ENCODE measurements at places on chromosomes 7 and 10. TPM values are rescaled to one million over a fixed set of nuclear protein-coding genes. Genes with fewer than 3 reads are reported as not detected.

The CDHR1 gene
- polyA plus RNA-seq, result 0.29 TPM

The PLPP4 gene
- not detected for polyA plus RNA-seq

GRCh38 chr7:133535308-133535707, 282.4 kb downstream of the EXOC4 start:
- DNase-seq, result no peak

The AKR1C8 gene
- not detected for polyA plus RNA-seq

The FGL2 gene
- 6.0 TPM for polyA plus RNA-seq

The ZNF117 gene
- polyA plus RNA-seq, result 64.0 TPM

- DNase-seq, result no peak
These were observed 228.0 kb upstream of the MAGI2 start for GRCh38 chr7:79681454-79681853.

- DNase-seq, result no peak
These were observed 153.9 kb downstream of the SNX13 start for GRCh38 chr7:17786314-17786852.

The CDNF gene
- 3.0 TPM for polyA plus RNA-seq

The BTRC gene
- 27.4 TPM for polyA plus RNA-seq

The ACBD7 gene
- 5.8 TPM for polyA plus RNA-seq

GRCh38 chr7:24245362-24245761, 38.6 kb upstream of the NPY start:
- no peak for DNase-seq

DNA sequence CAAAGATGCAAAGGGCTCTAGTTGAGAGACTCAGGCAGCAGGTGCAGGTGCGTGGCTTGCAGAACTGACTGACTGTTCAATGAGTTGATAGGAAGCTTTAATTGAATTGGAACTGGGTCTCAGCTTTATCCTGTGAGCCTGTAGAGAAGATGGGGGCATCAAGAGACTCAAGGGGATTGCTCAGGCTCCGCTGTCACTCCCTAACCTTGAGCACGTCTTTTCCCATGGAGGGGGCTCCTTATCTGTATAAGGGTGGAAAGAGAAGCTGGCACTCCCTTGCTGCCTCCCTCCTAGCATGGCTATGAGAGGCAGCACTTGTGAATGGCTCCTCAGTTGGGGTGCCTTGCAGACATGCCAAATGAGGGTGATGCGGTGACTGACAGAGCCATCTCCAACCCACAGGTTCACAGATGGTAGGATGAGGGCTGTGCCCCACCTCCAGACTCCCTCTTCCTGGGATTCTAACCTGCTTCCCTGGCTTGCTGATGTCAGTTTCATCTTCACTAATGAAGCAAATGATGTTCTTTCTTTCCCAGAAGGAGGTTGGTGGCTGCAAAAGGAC, 12.4 kb upstream of the PLEKHA1 start:
- no peak for DNase-seq

GRCh38 chr10:54470324-54470631, 330.8 kb downstream of the PCDH15 start:
- DNase-seq, result no peak

DNA sequence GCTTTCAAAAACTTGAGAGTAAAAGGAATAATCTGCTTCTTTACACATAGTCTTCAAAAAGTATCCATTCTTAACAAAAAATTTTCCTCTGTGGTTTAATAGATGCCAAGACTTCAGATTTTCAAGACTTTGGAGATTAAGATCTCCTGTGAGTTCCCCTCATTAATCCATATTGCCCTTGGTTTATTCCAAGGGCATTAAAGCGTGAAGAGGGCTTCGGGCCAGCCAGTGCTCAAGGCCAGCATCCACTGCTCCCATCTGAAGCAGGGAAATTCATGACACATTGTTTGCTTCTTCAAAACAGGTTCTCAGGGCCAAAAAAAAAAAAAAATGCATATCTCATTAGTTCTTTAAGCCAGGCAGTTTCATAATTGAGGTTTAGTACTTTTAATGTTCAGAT, 137.3 kb upstream of the RHOBTB1 start:
- DNase-seq, result no peak

DNA sequence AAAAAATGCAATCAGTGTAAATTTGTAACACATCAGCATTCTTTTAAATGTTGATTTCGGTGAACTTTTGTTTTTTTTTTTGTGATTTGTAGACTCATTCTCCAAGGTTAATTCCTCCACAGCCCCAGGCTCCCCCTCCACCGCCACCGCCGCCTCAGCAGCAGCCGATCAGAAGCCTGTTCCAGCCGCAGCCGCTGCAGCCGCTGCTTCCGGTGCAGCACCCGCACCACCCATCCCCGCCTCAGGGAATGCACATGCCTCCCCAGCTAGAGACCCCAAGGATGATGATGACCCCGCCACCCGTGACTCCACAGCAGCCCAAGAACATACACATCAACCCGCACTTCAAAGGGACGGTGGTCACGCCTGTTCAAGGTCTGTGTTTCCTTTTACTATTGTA, 66.6 kb downstream of the RBM33 start:
- DNase-seq, result no peak

DNA sequence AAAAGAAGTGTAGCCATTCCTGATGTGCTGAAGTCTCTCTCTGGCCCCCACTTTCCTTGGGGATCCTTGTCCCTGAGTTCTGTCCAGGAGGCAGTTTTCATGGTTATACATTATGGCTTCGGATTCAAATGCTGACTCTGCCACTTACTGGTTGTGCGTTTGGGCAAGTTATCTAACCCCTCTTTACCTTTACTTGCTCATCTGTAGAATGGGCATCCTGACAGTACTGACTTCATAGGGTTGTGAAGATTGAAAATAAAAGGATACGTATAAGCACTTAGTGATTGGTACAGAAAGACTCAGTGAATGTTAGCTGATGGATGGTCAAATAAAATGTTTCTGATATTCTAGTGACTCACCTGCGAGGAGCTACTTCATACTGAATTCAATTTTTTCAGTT, 65.1 kb downstream of the TACR2 start:
- DNase-seq, result no peak

- DNase-seq, result no peak
These were observed 25.7 kb downstream of the C10orf71 start for GRCh38 chr10:49324711-49325110.

- peak; percentile 23 for DNase-seq
These were observed 58.9 kb downstream of the FRMPD2 start for GRCh38 chr10:48215486-48216203.

DNA sequence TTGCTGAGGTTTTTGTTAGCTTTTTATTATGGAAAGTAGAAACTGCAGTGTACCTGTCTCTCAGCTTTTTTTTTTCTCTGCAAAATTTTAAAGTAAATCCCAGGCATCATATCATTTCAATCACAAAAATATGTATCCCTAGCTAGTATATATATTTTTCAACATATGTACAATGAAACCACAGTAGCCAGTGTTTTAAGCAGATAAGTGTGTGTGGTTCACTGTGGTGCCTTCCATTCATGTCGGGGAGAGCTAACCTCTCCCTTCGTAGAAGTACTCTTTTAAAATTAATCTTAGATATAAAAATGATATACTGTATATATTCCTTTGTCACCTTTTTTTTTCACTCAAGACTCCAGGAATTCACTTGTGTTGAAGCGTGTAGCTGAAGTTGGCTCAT, 22.7 kb downstream of the CUL1 start:
- no peak for DNase-seq

DNA sequence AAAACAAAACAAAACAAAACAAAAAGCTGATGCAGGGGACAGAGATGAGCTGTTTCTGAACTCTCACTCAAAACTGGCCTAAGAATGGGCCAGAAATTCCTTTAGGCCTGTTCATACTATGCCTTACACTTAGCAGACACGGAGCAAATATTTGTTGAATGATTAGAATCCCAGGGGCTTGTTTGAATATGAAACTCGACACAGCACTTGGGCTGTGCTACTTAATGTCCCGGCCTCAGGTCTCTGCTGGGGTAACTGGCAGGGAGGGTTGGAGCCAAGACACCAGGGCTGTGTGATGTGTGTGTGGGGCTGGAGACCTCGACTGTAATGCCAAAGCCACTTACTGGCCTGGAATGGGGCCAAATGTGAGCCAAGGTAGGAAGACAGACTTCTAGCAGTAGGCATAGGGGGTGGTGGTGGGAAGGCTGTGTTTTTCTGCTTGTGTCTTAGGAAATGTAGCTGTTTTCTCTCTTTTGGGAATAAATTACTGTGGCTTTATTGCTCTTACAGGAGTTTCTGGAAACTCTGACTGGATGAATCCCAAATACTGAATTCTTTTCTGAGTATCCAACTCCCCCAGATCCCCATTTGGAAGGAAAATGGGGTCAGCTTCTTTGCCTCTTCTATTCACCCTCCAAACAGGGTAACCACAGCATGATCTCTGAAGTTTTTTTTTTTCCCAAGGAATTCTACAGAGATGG, 66.7 kb downstream of the EMX2 start:
- peak; percentile 26 for DNase-seq

DNA sequence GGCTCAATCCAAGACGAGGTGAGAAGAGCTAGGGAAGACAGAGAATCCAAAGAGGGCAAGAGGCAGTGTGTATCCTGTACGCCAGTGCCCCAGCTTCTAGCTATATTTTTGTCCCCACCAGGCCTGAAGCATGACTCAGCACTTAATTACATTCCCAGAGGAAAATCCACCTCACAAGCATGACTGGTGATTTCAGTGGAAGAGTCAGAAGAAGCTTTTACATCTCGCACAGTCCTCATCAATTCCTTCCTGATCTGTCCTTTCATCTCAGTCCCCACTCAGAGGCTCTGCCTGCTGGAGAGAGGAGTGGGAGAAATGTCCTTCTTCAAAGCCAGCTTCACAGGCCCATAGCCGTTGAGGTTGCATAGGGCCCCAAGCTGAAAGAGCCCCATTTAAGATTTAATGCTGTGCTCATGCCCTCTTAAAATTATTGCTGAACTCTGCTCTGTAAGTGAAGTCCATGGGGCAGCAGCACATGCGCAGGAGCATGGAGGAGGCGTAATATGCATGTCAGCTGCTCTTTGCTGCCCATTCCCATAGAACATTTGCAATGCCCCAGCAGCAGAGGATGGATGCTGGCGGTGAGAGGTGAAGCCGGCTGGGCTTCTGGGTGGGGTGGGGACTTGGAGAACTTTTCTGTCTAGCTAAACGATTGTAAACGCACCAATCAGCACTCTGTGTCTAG, 39.0 kb upstream of the AOAH start:
- DNase-seq, result no peak

The CTBP2 gene
- 84.9 TPM for polyA plus RNA-seq

DNA sequence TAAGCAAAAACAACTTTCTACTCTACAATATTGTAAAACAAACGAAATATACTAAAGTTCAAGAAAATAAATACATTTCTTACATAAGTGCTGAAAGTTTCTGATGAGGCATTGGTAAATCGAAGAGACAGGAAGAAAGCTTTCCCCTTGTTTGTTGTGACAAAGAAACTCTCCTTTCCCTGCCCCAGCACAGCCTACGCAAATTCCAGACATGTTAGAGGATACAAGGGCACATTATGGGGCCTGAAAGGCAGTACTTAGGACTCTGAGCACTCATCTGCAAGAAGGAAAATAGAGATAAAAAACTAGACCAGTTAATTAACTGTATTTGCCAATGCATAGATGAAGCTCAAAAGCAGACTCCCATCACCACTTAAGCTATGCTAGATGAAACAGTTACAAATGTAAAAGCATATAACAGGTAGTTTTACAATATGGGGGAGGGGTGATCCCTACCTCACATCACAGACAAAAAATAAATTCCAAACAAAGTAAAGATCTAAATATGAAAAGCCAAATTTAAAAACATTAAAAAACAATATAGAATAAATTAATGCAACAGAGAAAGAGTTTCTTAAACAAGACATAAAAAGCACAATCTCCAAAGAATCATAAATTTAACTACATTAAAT, 21.8 kb downstream of the ARHGAP19 start:
- DNase-seq, result no peak

- DNase-seq, result no peak
These were observed 199.5 kb upstream of the PPP2R2D start for GRCh38 chr10:131701131-131701947.

DNA sequence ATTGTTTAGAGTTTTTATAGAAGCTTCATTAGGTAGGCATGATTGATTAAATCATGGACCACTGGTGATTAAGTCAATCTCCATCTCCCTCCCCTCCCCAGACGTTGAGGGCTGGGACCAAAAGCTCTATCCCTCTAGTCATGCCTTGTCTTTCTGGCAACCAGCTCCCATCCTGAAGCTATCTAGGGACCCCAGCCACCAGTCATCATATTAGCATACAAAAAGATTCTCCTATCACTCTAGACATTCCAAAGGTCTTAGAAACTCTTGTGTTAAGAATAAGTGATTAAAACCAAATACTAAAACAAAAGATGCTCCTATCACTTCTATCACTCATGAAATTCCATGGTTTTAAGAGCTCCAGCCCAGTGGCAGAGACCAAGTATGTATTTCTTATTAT, 178.2 kb downstream of the RAPGEF5 start:
- DNase-seq, result no peak

GRCh38 chr7:80089366-80089765, 45.3 kb upstream of the GNAI1 start:
- peak; percentile 45 for DNase-seq

DNA sequence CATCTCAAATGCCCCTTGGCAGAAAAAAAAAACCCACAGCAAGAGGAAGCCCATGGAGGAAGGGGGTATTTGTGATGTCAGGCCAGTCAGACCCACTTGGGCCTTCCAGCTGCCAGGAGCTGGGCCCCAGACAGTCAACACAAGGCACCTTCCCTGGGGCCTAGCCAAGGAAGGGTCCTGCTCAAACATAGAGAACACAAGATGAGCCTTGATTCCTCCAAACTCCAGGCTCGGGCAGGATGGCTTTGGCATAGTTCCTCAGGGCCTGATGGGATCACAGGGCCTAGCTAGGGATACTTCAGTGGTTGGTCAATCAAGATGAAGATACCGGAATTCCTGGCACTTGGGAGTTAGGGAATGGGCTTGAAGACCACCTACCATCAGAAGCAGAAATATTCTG, 30.8 kb downstream of the DPCD start:
- no peak for DNase-seq

DNA sequence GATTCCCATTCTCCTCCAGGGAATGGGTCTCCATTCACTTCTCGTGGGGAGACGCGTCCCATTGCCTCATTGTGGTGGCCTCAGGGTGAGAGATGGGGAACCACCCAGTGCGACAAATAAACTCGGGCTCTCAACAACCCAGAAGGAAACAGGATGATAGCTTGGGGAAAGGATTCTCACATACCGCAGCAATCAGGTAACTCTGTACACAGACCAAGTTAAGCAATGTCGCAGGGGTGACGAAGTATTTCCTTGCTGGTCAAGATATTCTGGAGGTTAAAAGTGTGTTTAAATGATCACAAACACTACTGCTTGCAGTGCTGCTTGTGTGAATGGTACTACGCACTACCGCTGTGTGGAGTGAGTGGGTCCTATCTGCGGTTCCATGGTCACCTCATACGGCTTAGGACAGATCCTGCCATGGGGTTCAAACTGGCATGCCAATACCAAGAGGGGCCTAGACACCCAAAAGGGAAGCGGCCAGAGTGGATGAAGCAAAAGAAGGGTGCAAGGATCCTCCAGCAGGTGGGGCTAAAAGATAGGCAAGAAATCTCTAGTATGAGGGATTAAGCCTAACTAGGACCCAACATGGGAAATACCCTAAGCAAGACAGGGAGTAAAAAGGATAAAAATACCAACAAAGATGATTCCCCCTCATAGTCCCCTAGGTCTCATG, 143.8 kb upstream of the TMEM106B start:
- peak; percentile 53 for DNase-seq
